Calu3 (cell line): ENCODE measurements at places on chromosomes 5 and 9. TPM values are rescaled to one million over a fixed set of nuclear protein-coding genes. Genes with fewer than 3 reads are reported as not detected.

AGXT2 gene
- not detected in 2 replicates for total RNA-seq

ST8SIA4 gene
- not detected in 2 replicates for total RNA-seq

- no peaks in the 10 kb centered on the region for H3K27me3 ChIP-seq
- no peak overlapping the region for H3K27ac ChIP-seq
- no peak for DNase-seq
These were observed 27.5 kb downstream of the FSD1L start for GRCh38 chr9:105475302-105475701.

CAMK4 gene
- total RNA-seq, result 19.4 and 23.3 TPM in 2 replicates

- H3K4me3 ChIP-seq, result peak overlapping the region; percentile 92
- peaks cover 21% of the 10 kb centered on the region for H3K36me3 ChIP-seq
- H3K27me3 ChIP-seq, result no peaks in the 10 kb centered on the region
- DNase-seq, result no peak
- peak overlapping the region; percentile 90 for H3K27ac ChIP-seq
These were observed 661 bp downstream of the PDCL start for GRCh38 chr9:122827761-122828093.

FAM169A gene
- total RNA-seq, result 13.4 and 14.1 TPM in 2 replicates

ADGRD2 gene
- not detected in 2 replicates for total RNA-seq

GRCh38 chr5:177576169-177576568 is 15.8 kb upstream of the TMED9 start:
- DNase-seq, result no peak
- H3K27ac ChIP-seq, result no peak overlapping the region
- H3K4me3 ChIP-seq, result no peak overlapping the region
- no peaks in the 10 kb centered on the region for H3K36me3 ChIP-seq
- peaks cover 27% of the 10 kb centered on the region for H3K27me3 ChIP-seq

ASPN gene
- total RNA-seq, result not detected in 2 replicates

- H3K27ac ChIP-seq, result no peak overlapping the region
- H3K4me1 ChIP-seq, result peaks cover 12% of the 10 kb centered on the region
- DNase-seq, result no peak
- H3K4me3 ChIP-seq, result no peak overlapping the region
- no peaks in the 10 kb centered on the region for H3K36me3 ChIP-seq
These were observed 619.1 kb upstream of the DAB2 start for GRCh38 chr5:40043916-40044315.

DNA sequence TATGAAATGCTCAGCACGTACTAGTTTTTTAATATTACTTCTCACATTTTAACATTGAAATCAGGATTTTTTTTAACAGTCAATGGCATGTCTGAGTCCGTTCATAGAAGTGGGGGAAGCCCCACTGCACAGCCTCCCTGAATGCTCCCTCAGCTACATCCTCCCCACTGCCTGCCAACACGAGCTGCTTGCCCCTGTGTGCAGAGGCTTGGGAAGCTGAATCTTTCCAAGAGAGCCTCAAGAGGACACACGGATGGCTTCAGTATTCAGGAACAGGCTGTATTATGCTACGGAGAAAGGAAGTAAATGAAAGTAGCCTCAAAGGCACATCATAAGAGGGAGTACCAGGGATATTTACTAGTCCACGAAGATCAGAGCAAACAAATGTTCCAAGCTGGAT is 248.7 kb downstream of the SPOCK1 start:
- no peak overlapping the region for H3K27ac ChIP-seq
- H3K27me3 ChIP-seq, result no peaks in the 10 kb centered on the region
- DNase-seq, result no peak
- no peaks in the 10 kb centered on the region for H3K36me3 ChIP-seq
- H3K4me3 ChIP-seq, result no peak overlapping the region
- peaks cover 14% of the 10 kb centered on the region for H3K4me1 ChIP-seq

GRCh38 chr5:145931718-145932117 is 4.7 kb upstream of the SH3RF2 start:
- H3K36me3 ChIP-seq, result peaks cover 17% of the 10 kb centered on the region
- no peaks in the 10 kb centered on the region for H3K27me3 ChIP-seq
- H3K4me1 ChIP-seq, result peaks cover 33% of the 10 kb centered on the region
- H3K4me3 ChIP-seq, result no peak overlapping the region

DNA sequence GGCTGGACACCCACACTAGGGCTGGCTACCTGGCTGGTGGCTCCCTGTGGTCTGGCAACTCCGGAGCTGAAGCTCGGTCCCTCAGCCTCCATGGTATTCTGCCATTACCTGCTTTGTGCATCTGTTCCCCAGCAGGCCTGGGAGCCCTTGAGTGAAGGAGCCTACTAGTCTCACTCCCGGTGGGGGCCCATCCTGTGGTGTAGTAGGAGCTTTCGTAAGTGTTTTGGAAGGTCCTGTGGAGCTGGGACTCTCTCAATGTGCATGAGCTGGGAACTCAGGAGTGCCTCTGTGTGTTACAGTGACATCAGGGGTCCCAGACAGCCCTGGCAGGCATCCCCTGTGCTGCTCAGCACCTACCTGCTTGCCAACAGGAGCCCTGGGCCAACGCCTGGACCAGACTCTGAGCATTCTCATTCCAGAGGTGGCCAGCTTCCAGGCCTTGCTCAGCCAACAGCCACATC is 267.1 kb downstream of the GADD45G start:
- H3K36me3 ChIP-seq, result no peaks in the 10 kb centered on the region
- no peak overlapping the region for H3K27ac ChIP-seq
- no peak for DNase-seq
- no peak overlapping the region for H3K4me3 ChIP-seq
- H3K27me3 ChIP-seq, result peaks cover 67% of the 10 kb centered on the region

- no peak for DNase-seq
- H3K4me3 ChIP-seq, result no peak overlapping the region
- H3K27ac ChIP-seq, result no peak overlapping the region
- H3K36me3 ChIP-seq, result no peaks in the 10 kb centered on the region
- no peaks in the 10 kb centered on the region for H3K27me3 ChIP-seq
These were observed 343.7 kb upstream of the KCNN2 start for GRCh38 chr5:114018186-114018585.

GRCh38 chr5:57552033-57552432 is 69.4 kb upstream of the ACTBL2 start:
- H3K4me3 ChIP-seq, result no peak overlapping the region
- H3K4me1 ChIP-seq, result no peaks in the 10 kb centered on the region
- no peak for DNase-seq
- no peaks in the 10 kb centered on the region for H3K27me3 ChIP-seq
- no peaks in the 10 kb centered on the region for H3K36me3 ChIP-seq
- H3K27ac ChIP-seq, result no peak overlapping the region

- no peak for DNase-seq
- no peak overlapping the region for H3K27ac ChIP-seq
- H3K36me3 ChIP-seq, result no peaks in the 10 kb centered on the region
- H3K4me1 ChIP-seq, result no peaks in the 10 kb centered on the region
These were observed 281.1 kb downstream of the SH3GL2 start for GRCh38 chr9:17859987-17860386.

DNA sequence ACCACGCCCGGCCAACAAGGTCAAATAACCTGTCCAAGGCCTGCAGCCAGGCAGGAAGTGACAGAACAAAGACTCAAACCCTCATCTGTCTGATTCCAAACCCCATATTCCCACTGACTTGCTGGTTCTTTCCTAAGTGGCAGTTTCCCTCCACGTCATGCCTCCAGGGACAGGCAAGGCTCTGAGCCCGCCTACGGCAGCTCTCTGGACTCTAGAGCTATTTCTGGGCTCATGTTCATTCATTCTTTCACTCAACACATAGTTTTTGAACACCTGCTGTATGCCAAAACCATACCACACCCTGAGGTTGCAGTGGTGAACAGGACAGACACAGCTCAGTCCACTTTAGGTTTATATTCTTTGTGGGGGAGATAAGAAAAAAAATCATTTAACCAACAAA is 5.2 kb upstream of the FBP1 start:
- H3K27ac ChIP-seq, result no peak overlapping the region
- H3K27me3 ChIP-seq, result no peaks in the 10 kb centered on the region
- DNase-seq, result no peak
- peaks cover 13% of the 10 kb centered on the region for H3K4me1 ChIP-seq

CNTRL gene
- 11.2 and 11.5 TPM in 2 replicates for total RNA-seq

- no peaks in the 10 kb centered on the region for H3K27me3 ChIP-seq
- H3K36me3 ChIP-seq, result no peaks in the 10 kb centered on the region
- H3K4me3 ChIP-seq, result no peak overlapping the region
- peaks cover 20% of the 10 kb centered on the region for H3K4me1 ChIP-seq
- DNase-seq, result no peak
These were observed 98.2 kb upstream of the PRR16 start for GRCh38 chr5:120365656-120366446.

DNA sequence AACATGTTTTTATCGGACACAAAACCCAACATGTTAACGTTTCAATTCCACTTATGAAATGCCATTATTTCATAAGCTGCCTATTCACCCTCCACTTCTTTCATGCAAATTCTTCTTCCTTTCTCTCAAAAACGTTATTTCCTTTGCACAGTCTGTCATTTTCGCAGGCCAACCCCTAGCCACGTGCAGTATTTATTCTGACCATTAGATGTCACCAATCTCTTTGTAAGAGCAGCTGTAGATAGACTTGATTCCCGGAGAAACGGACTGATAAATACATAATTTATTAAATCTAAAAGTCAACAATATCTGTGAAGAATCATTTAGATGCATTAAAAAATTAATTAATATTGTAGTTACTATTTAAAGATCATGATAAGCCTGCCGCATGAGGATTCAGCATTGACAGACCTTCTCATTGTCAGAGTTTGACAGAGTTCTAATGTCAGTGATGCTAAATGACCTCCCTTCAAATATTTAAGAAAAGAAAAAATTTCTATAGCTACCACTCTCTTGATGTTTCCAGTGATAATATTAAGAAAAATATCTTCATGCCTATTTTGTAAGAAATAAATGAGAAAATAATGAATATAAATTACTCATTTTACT is 933.6 kb downstream of the CDH12 start:
- H3K27ac ChIP-seq, result no peak overlapping the region
- no peak overlapping the region for H3K4me3 ChIP-seq
- H3K36me3 ChIP-seq, result no peaks in the 10 kb centered on the region
- DNase-seq, result peak; percentile 34

C9orf152 gene
- 1.7 and 1.9 TPM in 2 replicates for total RNA-seq

SPATA31D4 gene
- not detected in 2 replicates for total RNA-seq

DNA sequence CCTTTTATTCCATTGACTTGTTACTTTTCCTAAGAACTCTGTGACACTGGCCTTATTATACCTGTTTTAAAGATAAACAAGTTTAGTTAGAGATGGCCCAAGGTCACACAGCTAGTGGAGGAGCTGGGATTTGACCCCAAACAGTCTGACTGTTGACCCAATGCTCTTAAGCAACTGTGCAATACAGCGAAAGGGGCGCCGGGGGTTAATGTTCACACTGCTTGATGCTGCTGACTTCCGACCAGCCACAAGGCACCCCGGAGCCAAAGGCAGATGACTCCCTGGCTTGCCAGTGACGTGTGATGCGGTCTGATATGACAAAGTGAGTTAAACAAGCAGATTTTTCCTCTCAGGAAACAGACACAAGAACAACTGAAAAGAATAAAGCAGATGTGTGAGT is 23.9 kb downstream of the PIK3R1 start:
- H3K4me3 ChIP-seq, result no peak overlapping the region
- no peak for DNase-seq
- no peak overlapping the region for H3K27ac ChIP-seq
- peaks cover 6% of the 10 kb centered on the region for H3K36me3 ChIP-seq

DNA sequence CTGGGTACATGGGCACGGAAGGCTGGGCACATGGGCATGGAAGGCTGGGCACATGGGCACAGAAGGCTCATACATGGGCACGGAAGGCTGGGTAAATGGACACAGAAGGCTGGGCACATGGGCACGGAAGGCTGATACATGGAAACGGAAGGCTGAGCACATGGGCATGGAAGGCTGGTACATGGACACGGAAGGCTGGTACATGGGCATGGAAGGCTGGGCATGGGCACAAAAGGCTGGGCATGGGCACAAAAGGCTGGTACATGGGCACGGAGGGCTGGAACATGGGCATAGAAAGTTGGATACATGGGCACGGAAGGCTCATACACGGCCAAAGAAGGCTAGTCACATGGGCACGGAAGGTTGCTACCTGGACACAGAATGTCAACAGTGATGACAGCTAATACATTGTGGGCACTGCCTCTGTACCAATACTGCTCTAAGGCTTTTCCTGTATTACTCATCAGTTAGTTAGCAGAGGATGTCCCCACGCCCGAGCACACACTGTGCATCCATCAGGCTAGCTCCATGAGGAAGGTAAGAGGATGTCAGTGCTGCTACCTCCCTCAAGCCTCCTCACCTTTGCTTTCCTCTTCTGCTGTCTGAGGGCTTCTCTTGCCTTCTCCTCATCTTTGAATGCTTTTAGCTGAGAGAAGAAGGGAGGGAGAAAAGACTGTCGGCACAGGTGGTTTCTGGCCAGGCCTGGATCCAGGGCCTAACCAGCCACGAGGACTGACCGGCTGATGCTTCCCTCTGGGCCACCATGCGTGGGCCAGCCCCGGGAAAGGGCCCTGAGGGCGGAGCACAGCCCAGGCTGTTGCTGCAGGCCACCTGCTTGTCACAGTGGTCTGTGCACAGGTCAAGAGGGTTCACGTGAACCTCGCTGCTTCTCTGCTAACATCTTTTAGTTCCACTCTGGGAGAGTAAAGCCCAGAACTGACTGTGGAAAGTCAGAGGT is 14.3 kb downstream of the GPX3 start:
- peaks cover 91% of the 10 kb centered on the region for H3K36me3 ChIP-seq
- no peak overlapping the region for H3K27ac ChIP-seq
- no peak overlapping the region for H3K4me3 ChIP-seq
- peaks cover 14% of the 10 kb centered on the region for H3K4me1 ChIP-seq
